Left kidney (tissue), 8 donors: ENCODE measurements at places on chromosomes 2 and 18.

GRCh38 chr2:17911491-17912260 is 33.2 kb downstream of the KCNS3 start:
- no peak for DNase-seq

- no peak for DNase-seq
Measured at GRCh38 chr2:124911560-124911959, 886.5 kb downstream of the CNTNAP5 start.

GRCh38 chr2:120452131-120452530 is 106.2 kb downstream of the INHBB start:
- no peak for DNase-seq

- no peak for DNase-seq
Measured at GRCh38 chr2:118970396-118971135, 28.6 kb downstream of the MARCO start.

DNA sequence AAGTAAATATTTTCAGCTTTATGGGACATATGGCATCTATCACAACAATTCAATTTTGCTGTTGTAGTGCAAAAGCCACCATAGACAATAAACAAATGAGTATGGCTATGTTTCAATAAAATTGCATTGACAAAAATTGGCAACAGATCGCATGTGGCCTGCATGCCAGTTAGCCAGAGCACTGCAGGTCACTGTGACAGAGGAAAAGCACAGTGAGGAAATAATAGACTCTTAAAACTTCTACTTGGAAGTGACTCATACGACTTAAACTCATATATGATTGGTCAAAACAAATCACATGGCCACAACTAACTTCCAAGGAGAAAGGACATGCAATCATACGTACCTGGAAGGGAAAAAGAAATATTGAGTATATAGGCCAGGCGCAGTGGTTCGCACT is 44.4 kb downstream of the EXOC6B start:
- DNase-seq: no peak

GRCh38 chr2:71634567-71634966 is 181.2 kb downstream of the DYSF start:
- no peak for DNase-seq

DNA sequence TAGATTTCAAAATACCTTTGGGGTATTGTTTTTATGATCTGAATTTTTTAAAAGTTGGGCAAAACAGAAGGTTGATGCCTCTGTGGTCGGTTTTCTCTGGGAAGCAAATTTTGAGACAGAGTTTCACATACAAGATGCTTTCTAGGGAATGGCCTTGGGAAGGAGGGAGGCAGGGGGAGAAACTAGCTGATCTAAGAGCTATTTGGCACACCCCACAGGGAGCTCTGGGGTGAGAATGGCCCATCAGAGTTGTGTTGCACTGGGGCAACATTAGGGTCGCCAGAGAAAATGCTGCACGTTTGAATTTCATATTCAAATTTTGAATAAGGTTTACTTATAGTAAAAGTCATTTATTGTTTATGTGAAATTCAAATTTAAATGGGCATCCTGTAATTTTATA is 11.9 kb upstream of the ADAM23 start:
- no peak for DNase-seq

GRCh38 chr18:56902653-56903052 is 244.2 kb upstream of the BOD1L2 start:
- DNase-seq: no peak
